ENCODE measurements at places on chromosomes 5 and 9. TPM values are rescaled to one million over a fixed set of nuclear protein-coding genes. Genes with fewer than 3 reads are reported as not detected.

DNA sequence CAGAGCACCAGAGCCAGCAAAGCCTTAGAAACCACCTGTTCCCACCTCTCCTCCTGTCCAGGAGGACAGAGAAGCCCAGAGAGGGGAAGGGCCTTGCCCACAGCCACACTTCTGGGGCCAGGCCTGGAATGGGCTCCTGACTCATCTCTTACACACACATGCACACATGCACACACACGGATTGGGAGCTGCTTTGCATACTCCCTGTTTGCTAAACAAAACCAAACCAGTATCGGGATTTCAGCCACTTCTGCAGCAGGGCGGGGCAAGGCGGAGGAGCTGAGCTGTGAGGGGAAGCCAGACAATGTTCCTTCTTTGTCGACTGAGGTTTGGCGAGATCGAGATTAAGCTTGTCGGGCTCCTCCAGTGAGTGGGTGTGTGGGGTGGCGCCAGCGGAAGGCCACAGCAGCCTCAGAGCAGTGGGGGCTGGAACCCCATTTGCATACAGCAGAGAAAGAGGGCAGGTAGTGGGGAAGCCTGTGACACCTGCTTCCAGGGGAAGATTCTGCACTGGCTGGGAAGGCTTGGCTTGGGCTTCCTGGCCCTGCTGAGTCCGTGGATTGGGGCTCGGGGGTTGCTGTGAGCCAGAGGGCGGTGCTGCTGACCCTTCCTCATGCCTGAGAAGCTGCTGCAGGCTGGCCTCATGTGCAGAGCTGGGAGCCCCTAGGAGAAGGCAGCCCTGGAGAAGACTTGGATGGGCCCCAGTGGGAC, 16.1 kb downstream of the GFI1B start:
- DNase-seq = peak; percentile 70

IL13 gene
- total RNA-seq = not detected

TEX48 gene
- not detected for total RNA-seq

GRCh38 chr9:34559624-34560455, 29.7 kb downstream of the CNTFR start:
- DNase-seq = peak; percentile 70

DNA sequence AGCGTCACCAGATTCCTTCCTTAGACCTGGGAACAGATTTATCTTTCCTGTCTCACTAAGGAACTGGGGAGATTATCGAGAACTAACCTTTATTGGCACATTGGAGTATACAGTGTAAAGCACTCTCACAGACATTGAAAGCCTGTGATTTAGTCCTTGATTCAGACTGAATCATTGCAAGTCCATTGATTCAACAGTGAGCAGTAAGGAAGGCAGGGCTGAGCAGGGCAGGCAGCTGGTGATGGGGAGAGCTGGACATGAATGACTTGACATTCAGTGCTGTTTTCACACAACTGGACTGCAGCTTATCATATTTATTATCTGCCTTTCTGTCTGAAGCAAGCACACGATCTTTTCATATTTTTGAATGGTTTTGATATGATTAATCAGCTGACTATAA, 16.2 kb downstream of the ISOC1 start:
- DNase-seq = no peak
